ENCODE measurements at places on chromosomes 13 and 19. TPM values are rescaled to one million over a fixed set of nuclear protein-coding genes. Genes with fewer than 3 reads are reported as not detected.
A peak's percentile ranks its signal among the peaks of the same experiment; 100 is the strongest.

LHB gene
- total RNA-seq: not detected

RUBCNL gene
- total RNA-seq: 2.1 TPM

DNA sequence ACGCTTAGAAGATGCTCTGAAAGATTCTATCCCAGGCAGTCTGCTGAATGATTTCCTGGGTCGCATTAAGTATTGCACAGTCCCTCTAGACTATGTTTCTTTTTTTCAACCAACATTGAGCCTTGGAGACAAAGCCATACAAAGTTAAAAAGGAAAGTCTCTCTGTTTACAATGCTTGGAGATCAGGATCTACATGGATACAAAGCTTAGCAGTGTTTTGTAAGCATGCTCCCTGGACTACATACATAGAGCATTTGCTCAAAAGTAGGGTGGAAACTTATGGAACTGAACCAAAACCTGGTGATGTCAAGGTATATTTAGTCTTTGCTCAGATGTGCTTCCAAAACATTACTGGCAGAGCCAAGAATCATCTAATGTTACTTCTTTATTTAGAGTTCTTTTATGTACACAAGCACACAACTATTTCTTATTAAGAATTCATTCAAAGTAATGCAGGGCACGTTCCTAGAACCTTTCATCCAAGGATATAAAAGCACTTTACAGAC, 241.2 kb downstream of the ABCC4 start:
- no peaks in the 10 kb centered on the region for H3K36me3 ChIP-seq
- no peaks in the 10 kb centered on the region for H3K27me3 ChIP-seq
- H3K4me3 ChIP-seq: no peak overlapping the region
- H3K27ac ChIP-seq: no peak overlapping the region
- no peaks in the 10 kb centered on the region for H3K4me1 ChIP-seq

GRCh38 chr19:45079063-45079910, at the start of gene GEMIN7:
GEMIN7 (plus strand) TSS chr19:45079260; CDS start chr19:45090115, 10,855 bp downstream.
- peak within 1 kb of the TSS; percentile 96 for H3K4me3 ChIP-seq
- H3K36me3 ChIP-seq: no peaks in the 10 kb centered on the region
- no peaks in the 10 kb centered on the region for H3K27me3 ChIP-seq
- H3K4me1 ChIP-seq: peaks cover 8% of the 10 kb centered on the region
- peak within 1 kb of the TSS; percentile 60 for H3K27ac ChIP-seq

DNA sequence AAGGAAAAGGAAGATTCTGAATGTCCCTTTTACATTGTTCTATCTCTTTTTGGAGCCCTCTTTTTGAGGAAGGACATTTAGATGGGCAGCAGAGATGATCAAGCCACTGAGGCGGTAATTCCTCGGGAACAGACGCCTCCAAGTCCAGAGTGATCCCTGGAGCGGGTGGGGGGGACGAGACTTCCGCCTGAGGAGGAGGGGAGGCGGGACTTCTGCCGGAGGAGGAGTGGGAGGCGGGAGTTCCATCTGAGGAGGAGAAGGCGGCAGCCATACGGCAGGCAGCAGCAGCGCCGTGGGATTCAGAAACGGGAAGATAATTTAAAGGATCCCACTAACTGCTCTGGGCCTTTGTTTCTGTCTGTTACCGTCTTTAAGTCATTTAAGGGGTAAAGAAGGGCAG, 37.6 kb upstream of the CD177 start:
- H3K36me3 ChIP-seq: no peaks in the 10 kb centered on the region
- DNase-seq: no peak
- H3K27ac ChIP-seq: no peak overlapping the region
- H3K4me3 ChIP-seq: no peak overlapping the region
- H3K27me3 ChIP-seq: no peaks in the 10 kb centered on the region
- 0 out of 2 replicates have a peak, but pooled peaks cover 6% of the 10 kb centered on the region for H3K4me1 ChIP-seq

DNA sequence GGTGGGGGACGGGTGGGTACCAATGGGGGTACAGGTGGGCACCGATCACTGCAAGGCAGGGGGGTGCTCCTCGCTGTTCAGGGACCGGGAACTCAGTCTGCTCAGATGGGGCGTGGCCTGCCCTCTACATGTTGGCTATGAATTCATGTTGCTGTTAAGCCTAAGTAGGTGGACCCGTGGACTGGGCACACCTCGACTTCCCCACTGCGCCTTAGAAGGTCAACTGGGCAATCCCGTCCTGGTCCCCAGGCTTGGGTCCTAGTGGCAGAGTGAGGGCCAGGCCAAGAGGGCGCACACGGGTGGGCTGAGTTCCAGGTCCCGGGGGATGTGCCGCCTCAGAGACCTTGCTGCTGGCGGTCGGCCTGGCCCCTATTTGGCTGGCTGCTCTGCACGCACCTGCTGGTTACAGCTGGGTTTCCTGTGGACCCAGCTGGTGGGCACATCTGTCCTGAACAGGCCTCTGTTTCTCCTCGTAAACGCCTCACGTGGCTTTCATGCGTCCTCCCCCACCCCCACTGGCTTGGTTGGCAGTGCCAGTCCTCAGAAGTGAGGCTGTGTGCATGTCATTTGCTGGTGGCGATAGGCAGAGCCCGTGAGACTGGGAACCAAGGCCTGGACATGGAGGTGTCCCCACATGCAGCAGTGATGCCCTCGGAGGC, 13.5 kb upstream of the ZNF554 start:
- H3K4me1 ChIP-seq: no peaks in the 10 kb centered on the region
- H3K36me3 ChIP-seq: no peaks in the 10 kb centered on the region
- no peak for DNase-seq
- no peaks in the 10 kb centered on the region for H3K27me3 ChIP-seq
- H3K27ac ChIP-seq: no peak overlapping the region

DNA sequence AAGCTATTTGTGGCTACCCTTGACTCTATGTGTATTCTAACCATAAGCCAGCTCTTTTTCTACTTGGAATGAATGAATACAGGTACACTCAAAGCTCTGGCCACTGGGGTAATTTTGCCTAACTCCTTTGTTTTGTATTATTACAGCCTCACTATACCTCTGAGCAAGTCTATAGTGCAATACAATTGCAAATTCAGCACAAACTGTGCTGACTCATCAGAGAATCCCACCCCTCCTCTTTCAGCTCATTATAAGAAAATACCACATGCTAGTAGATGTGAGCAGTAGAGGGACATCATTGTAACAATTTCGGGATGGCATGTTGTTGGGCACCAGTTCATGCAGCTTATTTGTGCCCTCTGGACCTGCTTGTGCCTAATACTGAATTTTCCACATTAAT, 1382.2 kb downstream of the SLITRK5 start:
- no peaks in the 10 kb centered on the region for H3K4me1 ChIP-seq
- no peak for DNase-seq
- no peaks in the 10 kb centered on the region for H3K27me3 ChIP-seq
- H3K27ac ChIP-seq: no peak overlapping the region
- no peaks in the 10 kb centered on the region for H3K36me3 ChIP-seq

DNA sequence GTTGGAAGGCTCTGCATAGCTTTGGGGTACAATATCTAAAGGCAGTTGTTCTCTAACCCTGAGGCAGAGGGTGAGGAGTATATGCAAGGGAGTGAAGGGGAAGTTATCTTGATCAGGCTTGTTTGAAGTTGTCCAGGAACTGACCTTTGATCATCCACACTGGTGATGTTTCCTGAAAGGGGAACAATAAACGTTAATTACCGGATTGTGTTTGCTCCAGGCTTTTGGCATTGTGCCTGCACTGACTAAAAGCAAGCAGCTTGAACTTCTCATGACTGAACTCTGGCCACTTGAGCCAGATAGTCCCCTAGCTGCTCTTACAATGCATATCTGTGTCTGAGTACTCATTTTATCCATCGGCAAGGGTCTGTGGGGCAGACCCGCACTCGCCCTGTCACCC, 27.0 kb upstream of the ZNF726 start:
- H3K4me1 ChIP-seq: no peaks in the 10 kb centered on the region
- H3K27me3 ChIP-seq: no peaks in the 10 kb centered on the region

DNA sequence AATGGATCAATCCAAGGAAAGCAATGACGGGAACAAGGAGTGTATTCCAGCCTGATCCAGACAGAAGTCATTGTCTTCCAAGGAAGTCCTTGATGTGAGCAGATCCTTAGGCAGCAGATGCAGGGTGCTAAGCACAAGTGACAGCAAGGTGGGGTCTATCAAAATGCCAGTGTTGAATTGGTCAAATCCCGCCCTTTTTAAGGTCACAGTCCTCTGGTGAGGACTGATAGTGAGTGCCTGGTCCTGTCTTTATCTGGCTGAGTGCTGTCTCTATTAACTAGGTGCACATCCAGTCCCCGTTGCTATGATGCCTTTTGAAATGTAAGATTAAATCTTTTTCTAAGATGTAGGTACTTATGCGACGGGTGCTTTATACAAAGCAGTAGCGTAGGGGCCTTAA, 1.3 kb upstream of the LAMP1 start:
- peaks cover 14% of the 10 kb centered on the region for H3K4me1 ChIP-seq
- no peak overlapping the region for H3K4me3 ChIP-seq
- no peak for DNase-seq

- no peak overlapping the region for H3K27ac ChIP-seq
- no peak overlapping the region for H3K4me3 ChIP-seq
- H3K36me3 ChIP-seq: no peaks in the 10 kb centered on the region
- DNase-seq: no peak
- H3K27me3 ChIP-seq: no peaks in the 10 kb centered on the region
Observed at GRCh38 chr13:37148501-37148900, 43.0 kb upstream of the CSNK1A1L start.

DNA sequence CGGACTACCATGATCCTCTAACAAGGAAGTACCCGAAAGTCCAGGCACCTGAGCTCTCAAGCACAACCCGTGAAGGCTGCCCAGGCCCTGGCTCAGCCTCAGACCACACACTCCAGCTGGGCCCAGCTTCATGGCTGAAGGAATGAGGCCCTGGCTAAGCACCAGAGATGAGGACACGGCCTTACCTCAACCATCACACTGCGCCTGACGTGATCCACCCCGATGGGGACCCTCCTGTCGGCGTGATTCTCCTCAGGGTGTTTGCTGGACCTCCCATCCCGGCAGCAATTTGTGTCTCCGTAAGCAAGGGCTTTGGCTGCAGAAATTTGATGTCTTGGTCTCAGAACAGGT, 56.5 kb downstream of the F2RL3 start:
- H3K27ac ChIP-seq: no peak overlapping the region
- H3K27me3 ChIP-seq: no peaks in the 10 kb centered on the region
- no peak for DNase-seq
- H3K4me3 ChIP-seq: no peak overlapping the region
- no peaks in the 10 kb centered on the region for H3K4me1 ChIP-seq

DNA sequence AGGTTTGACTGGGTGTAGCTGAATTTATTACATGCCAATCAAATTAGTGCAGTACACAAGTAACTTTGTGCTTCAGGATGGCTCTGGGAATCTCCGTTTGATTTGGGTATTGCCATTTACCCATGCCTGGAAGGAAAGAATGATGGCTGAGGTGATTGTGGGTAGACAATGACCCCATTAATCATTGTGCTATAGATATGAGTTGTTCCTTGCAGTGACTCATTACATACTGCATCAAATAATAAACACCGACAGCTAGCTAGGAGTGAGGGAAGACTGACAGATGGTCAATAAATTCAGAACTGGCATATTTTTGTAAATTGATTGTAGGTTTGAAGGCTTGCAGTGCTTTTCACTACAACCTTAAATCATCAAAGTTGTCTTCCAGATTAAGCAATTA, 1069.5 kb downstream of the DIAPH3 start:
- no peak for DNase-seq
- no peaks in the 10 kb centered on the region for H3K36me3 ChIP-seq
- H3K4me1 ChIP-seq: no peaks in the 10 kb centered on the region
- H3K27ac ChIP-seq: no peak overlapping the region
- H3K4me3 ChIP-seq: no peak overlapping the region
- H3K27me3 ChIP-seq: no peaks in the 10 kb centered on the region

Measured in GM23248 (cell line).